ENCODE measurements at places on chromosomes 4 and X.

GRCh38 chr4:18321956-18322530 lies 300.5 kb upstream of the LCORL start:
- DNase-seq, result no peak

- DNase-seq, result no peak
Observed at GRCh38 chr4:111905511-111905910, 239.7 kb upstream of the FAM241A start.

DNA sequence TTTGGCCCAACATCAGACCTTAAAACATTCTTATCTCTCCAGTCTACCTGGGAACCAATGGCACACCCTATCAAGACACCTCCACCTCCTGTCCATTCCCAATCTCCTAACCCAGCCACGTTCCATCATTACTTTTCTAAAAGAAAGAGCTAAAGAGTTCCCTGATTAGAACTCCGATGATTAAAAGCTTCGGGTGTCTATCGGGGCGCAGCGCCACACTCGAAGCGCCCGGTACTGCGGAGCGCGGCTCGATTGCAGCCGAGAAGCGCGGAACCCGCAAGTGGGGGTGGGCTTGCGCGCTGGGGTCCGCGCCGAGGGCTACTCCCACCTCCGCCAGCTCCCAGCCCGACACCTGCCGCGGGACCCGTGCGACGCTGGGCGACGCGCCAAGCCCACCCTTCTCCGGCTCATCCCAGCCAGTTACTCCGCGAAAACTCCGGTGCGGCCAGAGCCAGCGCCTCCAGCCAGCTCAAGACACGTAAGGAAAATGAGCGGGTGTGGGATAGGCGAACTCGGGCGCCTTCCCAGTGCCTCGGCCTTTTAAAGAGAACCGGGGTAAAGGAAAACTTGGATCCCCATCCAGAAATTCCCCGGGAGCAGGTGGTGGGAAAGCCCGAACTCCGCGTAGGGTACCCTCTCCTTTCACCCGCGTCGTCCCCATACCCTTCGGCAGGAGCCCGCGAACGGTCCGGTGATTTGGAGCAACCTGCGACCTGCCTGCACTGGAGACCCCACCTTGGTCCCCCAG lies 593 bp downstream of the NPY1R start:
- DNase-seq, result no peak

GRCh38 chr4:87120411-87121162 lies 99.8 kb downstream of the KLHL8 start:
- DNase-seq, result no peak

GRCh38 chrX:149205081-149205480 lies 300.0 kb downstream of the IDS start:
- no peak for DNase-seq

- no peak for DNase-seq
Observed at GRCh38 chrX:39532761-39533160, 565.0 kb downstream of the BCOR start.

- no peak for DNase-seq
Observed at GRCh38 chr4:11624370-11624769, 195.7 kb upstream of the HS3ST1 start.

- no peak for DNase-seq
Observed at GRCh38 chrX:74080165-74080564, 223.8 kb upstream of the ZCCHC13 start.

DNA sequence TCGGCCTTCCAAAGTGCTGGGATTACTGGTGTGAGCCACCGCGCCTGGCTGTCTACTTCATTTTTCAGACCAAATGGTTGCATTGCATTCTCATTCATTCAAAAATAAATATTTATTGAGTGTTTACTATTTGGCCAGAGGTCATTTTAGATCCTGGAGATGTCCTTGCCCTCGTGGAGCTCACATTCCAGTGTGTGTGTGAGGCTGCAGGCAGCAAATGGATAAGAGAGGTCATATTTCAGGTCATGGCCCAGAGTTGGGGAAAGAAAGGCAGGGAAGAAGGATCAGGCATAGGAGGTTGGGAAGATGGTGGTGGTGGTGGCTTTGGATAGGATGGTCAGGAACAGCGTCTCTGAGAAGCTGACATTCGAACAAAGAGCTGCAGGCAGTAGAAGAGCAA lies 119.1 kb downstream of the CEP135 start:
- DNase-seq, result no peak

DNA sequence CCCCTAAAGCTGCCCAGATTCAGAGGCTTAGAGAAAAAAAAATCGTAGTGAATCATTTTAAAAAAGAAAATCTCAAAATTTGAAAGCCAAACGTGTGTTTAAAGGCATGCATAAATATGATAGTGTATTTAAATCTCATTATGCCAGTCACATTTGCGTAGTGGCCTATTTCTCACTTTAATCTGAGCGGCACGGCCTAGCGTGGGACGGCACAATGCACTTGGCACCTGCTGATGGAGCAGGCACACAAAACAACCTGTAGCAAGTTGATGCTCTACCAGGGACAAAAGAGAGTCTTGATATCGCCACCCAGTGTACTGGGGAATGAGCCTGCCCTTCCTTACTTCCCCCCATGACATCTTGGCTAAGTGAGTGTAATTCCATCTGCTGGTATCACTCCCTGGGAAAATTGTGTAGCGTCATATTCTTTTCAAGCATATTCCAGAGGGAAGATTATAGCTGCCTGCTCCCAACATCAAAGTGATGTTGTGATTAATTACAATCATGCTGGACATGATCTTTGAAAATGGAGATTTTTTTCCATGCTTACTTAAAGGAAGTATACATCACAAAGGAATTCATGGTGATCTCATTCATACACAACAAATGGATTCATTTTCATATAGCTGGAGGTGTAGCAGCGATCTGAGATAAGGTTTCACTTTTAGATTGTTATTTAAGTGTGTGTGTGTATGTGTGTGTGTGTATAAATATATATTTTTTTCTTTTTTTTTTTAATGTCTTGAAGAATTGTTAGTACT lies 138.8 kb downstream of the DCTD start:
- DNase-seq, result no peak

DNA sequence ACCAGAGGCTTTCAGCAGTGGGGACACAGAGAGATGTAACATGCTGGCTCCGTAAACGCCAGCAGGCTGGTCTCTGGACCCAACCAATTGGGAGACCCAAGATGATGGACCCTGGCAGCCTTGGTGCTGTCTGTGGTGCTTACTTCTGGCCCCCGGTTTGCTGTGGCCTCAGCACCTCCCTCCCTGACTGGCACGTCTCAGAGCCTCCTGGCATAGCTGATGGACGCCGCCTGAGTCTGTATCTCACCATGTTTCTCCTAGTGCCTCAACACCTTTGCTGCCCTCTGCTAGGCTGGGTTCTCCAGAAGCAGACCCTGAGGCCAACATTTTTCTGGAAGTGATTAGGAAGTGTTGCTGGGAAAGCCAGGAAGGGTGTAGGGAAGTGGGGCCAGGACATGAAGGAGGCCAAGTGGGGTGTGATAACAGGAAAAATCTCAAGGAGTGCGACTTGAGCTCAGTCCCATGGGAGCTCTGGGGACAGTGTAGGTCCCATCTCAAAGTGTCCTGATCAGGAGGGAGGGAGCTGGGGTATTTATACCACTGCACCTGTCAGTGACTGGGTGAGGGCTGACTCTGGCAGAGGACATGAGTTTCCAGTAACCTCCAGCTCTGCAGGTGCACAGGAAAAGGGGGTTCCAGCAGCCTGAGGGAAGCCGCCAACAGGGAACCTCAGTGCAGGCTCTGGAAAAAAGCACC lies 31.8 kb downstream of the PPP2R2C start:
- no peak for DNase-seq

DNA sequence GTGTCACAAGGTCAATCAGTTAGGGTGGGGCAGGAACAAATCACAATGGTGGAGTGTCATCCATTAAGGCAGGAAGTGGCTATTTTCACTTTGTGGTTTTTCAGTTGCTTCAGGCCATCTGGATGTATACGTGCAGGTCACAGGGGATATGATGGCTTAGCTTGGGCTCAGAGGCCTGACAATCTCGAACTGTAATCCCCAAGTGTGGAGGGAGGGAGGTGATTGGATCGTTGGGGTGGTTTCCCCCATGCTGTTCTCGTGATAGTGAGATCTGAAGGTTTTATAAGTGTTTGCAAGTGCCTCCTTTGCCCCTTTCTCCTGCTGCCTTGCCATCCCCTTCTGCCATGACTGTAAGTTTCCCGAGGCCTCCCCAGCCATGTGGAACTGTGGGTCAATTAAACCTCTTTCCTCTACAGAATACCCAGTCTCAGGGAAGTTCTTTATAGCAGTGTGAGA lies 36.7 kb upstream of the STS start:
- no peak for DNase-seq

DNA sequence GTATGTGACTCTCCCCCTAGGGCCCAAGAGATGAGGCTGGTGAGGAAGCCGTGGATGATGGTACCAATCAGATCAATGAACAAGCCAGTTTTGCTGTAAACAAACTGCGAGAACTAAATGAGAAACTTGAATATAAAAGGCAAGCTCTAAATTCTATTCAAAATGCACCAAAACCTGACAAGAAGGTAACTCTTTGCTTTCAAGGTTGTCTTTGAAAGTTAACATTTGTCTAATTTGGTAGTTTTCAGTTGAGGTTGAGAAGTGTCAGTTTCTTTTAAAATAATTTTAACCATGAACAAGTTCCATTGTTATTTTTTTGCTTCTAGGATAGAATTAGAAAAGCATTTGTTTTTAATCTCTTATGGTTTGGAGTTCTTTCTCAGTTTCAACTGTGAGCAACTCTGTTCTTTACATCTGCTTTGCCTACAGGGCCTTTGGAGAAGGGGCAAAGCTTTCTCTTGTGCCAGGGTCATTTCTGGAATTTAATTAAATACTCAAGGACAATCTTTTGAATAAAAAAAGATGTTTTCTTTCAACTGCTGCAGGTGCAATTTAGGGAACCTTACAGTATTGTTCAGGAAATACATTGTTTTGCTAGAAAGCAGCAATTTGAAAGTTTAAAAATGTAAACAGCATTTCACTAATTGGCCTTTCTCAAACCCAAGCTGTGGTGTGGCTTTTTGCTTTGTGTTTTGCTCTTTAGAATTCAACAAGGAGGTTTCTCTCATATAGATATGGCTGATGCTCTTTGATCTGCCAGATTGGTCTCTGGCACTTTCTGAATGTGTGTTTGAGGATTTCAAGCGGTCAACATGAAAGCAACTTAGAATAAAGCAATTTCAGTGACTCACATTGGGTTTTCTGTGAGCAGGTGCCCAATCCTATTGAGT lies 62.9 kb downstream of the LRP2BP start:
- no peak for DNase-seq

DNA sequence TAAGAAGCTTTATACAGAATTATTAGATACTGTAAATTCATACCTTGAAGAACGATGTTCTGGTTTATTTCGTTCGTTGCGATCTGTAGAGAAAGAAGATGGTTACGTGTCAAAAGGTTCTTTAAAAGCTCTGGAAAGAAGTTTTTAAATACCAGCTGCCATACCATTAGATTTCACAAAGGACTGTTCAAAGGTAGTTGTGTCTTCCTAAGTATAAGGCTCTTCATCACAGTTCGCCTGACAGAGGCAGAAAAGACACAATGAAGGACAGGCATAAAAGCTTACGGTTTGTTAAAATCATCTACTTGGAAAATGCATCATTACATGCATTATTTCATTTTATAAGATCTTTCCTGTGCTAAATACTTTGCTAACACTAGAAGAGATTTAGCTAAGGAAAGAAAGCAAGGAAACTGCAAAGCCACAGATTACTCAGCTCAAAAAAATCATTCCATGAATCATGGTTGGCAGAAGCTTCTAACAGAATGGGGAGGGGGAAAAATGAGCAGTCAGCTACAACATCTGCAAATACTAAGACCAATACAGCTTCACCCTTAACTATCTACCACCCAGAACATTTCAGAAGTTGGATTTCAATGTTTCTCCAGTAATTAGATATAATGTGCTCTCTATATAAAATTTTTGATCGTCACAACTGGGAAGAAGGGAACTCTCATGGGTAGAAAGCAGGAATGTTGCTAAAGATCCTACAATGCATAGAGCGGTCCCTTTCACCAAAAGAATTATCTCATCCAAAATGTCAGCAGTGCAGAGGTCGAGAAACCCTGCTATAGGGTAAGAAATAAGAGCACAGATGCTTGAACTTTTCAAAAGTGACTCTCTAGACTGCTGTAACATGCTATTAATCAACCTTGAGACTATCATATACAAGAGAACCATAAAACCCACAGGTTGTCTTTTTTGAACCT lies 50.7 kb upstream of the PRSS48 start:
- no peak for DNase-seq

DNA sequence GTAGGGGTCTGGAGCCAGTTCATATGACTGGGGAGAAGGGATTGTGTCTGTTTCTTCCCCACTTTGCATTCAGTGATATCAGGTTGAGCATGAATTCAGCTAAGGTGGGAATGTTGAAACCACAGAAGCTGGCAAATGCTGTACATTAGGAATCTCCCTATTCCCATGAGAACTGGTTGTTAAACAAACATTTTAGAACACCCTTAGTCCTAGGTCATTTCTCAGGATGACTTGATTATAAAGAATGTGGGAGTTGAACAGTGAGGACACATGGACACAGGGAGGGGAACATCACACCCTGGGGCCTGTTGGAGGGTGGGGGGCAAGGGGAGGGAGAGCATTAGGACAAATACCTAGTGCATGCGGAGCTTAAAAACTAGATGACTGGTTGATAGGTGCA lies 62.6 kb upstream of the LIMCH1 start:
- DNase-seq, result no peak

- DNase-seq, result no peak
Observed at GRCh38 chr4:25252230-25253070, 18.6 kb downstream of the PI4K2B start.

DNA sequence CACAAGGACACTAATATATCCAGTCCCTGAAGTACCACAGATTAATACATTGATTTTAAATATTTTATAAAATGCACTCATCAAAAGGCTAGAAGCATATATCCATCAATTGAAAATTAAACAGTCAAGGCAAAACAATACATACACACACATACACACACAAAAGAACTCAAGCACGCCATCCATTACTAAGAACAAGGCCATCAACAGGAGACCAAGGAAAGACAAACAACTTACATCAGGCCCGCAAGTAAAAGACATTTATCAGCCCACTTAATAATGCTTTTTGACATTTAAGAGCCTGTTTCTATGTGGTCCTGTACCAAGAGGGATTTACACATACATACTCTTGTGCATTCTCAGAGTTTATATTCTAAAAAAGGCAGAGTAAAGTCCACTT lies 50.0 kb upstream of the ZNF827 start:
- DNase-seq, result no peak

GRCh38 chrX:85326234-85327059 lies 53.0 kb downstream of the POF1B start:
- DNase-seq, result no peak

DNA sequence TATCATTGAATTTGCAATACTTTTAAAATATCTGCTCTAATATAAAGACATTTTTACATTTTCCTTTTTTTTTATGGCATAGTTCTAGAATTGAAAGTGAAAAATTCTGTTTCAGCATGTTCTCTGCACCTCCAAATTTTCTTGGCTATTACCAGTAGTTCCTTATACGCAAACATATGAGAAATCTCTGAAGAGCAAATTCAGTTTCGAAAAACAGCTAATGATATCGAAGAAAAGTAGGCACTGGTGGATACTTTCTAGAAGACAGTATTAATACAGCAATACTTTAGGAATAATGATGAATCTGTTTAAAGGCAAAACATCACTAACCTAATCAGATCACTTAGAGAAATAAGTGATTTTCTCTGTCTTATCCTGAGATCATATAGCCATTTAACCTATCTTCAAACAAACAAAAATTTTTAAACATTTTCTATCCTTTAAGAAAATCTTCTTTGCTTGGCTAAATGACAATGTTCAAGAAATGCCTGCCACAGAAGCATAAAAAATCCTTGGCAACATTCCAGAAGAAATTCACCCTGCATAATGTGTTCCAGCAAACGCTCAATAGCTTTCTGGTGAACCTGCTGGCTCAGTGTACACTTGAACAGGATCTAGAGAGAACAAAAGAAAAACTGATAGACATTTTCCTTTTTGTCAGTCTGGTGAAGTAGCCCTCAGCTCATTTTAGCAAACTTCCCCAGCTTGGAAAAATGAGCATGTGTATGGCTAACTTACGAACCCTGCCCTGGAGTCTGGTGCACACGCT lies 51.2 kb upstream of the KLF3 start:
- no peak for DNase-seq

All from HuH-7 (cell line).